ENCODE measurements at places on chromosomes 12 and 14.

DNA sequence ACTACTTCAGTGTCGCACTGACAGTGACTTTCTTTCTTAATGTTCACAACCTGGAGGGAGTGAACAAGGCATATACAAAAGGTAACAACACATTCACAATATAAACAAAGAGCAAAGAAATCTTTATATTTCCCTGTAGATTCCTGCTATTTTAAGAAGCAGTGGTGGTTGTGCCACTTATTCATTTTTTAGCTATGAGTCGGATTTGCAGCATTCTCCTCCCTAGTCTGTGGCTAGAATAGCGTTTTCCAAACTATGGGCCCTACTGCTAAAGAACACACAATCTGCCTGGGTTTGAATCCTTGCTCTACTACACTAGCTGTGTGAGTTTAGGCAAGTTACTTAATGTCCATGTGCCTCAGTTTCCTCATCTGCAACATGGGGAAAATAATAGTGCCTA is 18.6 kb upstream of the MDM1 start:
- DNase-seq = no peak

GRCh38 chr14:88791629-88792472 is 902 bp downstream of the EML5 start:
- no peak for DNase-seq

GRCh38 chr14:68609012-68609411 is 183.9 kb downstream of the ZFP36L1 start:
- DNase-seq = no peak

- no peak for DNase-seq
These were observed 68.5 kb downstream of the PKP2 start for GRCh38 chr12:32828120-32828519.

All from CD4-positive, alpha-beta T cell treated with Interleukin-1 beta for 1 hour (primary cell).